ENCODE measurements at places on chromosomes 1 and 21. TPM values are rescaled to one million over a fixed set of nuclear protein-coding genes. Genes with fewer than 3 reads are reported as not detected.

SELENON gene
- total RNA-seq: 15.6 TPM

DNA sequence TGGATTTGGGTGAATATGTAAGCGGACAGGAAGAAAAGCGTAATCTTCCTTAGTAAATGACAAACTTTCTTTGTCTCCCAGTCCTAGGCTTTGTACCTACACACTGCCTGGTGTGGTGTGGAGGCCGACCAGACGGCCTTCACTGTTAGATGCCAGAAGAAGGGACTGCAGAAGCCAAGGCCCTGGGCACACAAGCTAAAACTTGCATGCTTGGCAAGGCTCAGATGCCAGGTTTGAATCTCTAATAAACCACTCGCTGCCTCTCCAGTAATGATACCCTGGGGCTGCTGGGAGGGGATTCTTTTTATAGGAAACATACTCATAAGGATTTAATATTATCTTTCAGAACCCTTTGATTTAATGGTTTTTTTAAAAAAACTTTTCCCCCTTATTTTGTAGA, 263.8 kb downstream of the PTPRC start:
- H3K4me1 ChIP-seq: peaks cover 30% of the 10 kb centered on the region
- DNase-seq: no peak
- H3K27me3 ChIP-seq: no peaks in the 10 kb centered on the region
- H3K4me3 ChIP-seq: no peak overlapping the region
- peaks cover 21% of the 10 kb centered on the region for H3K36me3 ChIP-seq

GRCh38 chr1:168568346-168568745, 8.1 kb upstream of the XCL1 start:
- no peaks in the 10 kb centered on the region for H3K27me3 ChIP-seq
- peaks cover 10% of the 10 kb centered on the region for H3K4me1 ChIP-seq
- no peak overlapping the region for H3K4me3 ChIP-seq
- H3K36me3 ChIP-seq: no peaks in the 10 kb centered on the region

CDA gene
- total RNA-seq: not detected

KCNK1 gene
- not detected for total RNA-seq

OR10J1 gene
- not detected for total RNA-seq

DNA sequence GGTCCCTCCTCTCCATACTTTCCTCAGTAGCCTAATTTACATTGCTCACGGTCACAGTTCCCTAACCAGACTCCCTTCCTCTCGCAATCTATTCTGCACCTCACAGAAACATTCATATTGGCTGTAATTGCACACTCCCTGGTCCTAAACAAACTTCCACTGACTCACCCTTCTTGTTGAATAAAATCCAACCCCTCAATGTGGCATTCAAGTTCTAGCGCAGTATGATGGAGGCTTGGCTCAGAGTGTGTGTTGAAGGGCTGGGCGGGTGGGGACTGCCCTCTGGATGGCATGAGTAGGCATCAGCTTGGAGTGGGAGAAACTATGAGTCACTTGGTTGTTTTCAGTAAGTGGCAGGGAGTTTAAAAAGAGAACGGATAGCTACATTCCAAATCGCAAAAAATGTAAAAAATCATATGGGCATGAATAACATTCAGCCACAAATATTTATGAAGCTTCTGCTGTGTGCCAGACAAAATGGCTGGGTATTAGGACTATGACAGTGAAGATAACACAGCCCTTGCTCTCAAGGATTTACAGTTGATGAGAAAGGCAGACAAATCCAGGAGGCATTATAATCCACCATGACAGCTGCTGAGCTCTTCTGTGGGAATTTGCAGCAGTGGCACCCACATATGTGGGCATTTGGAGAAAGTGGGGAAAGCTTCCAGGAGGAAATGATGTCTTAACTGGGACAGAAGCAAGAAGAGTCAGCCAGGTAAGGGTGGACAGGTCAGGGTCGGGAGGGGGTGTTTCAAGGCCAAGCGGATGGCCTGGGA, 42.2 kb upstream of the LYST start:
- no peak for DNase-seq
- no peaks in the 10 kb centered on the region for H3K27me3 ChIP-seq
- H3K4me3 ChIP-seq: no peak overlapping the region
- peaks cover 19% of the 10 kb centered on the region for H3K4me1 ChIP-seq
- H3K36me3 ChIP-seq: no peaks in the 10 kb centered on the region

DNA sequence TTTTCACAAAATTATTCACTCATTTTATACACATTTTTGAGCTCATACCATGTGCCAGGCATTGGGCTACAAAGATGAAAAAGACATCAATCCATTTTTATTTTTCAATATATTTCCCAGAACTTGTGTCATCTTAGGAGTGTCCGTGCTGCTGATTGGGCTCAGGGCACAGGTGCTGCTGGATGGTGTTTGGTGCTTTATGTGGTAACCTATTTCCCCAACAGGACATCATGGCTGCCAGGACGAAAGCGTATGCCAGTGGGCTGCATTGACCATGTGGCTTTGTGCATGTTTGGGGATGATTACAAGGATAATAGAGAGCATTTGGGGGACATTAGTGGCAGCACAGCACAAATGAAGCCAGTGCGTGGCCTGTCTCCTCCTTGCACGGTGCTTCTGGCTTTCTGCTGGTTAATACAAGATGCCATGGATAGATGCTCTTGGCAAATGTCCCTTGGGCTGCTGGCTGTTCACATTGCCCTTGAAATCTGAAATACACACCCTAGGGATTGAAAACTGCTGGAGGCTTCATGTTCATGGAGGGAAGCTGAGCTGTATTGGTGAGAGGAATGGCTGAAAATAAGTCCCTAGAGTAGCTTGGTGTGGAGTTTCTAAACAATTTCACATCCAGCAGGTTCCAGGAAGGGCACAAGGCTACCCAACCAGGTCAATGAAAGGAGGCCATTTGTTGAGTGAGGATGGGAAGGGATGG, 52.3 kb downstream of the TENT5C start:
- no peak for DNase-seq
- peaks cover 67% of the 10 kb centered on the region for H3K27me3 ChIP-seq
- H3K27ac ChIP-seq: peak overlapping the region; percentile 14
- peaks cover 91% of the 10 kb centered on the region for H3K4me1 ChIP-seq
- no peak overlapping the region for H3K4me3 ChIP-seq

DNA sequence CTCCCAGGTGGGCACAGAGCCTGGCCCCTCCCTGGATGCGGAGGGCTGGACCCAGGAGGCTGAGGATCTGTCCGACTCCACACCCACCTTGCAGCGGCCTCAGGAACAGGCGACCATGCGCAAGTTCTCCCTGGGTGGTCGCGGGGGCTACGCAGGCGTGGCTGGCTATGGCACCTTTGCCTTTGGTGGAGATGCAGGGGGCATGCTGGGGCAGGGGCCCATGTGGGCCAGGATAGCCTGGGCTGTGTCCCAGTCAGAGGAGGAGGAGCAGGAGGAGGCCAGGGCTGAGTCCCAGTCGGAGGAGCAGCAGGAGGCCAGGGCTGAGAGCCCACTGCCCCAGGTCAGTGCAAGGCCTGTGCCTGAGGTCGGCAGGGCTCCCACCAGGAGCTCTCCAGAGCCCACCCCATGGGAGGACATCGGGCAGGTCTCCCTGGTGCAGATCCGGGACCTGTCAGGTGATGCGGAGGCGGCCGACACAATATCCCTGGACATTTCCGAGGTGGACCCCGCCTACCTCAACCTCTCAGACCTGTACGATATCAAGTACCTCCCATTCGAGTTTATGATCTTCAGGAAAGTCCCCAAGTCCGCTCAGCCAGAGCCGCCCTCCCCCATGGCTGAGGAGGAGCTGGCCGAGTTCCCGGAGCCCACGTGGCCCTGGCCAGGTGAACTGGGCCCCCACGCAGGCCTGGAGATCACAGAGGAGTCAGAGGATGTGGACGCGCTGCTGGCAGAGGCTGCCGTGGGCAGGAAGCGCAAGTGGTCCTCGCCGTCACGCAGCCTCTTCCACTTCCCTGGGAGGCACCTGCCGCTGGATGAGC, 34.2 kb downstream of the TRIM11 start:
- H3K27ac ChIP-seq: no peak overlapping the region
- no peak for DNase-seq
- H3K4me1 ChIP-seq: no peaks in the 10 kb centered on the region

- no peaks in the 10 kb centered on the region for H3K4me1 ChIP-seq
- H3K27me3 ChIP-seq: peaks cover 27% of the 10 kb centered on the region
- H3K4me3 ChIP-seq: no peak overlapping the region
- no peaks in the 10 kb centered on the region for H3K36me3 ChIP-seq
- DNase-seq: no peak
Measured at GRCh38 chr1:3181956-3182355, 113.0 kb downstream of the PRDM16 start.

DENND2D gene
- total RNA-seq: 203 TPM

GBP5 gene
- total RNA-seq: 186 TPM

KRTAP10-9 gene
- total RNA-seq: not detected

CNR2 gene
- total RNA-seq: 0.16 TPM

SFN gene
- total RNA-seq: 0.43 TPM

OR14K1 gene
- total RNA-seq: not detected

- no peak overlapping the region for H3K27ac ChIP-seq
- no peaks in the 10 kb centered on the region for H3K36me3 ChIP-seq
- DNase-seq: no peak
- no peak overlapping the region for H3K4me3 ChIP-seq
- no peaks in the 10 kb centered on the region for H3K27me3 ChIP-seq
- no peaks in the 10 kb centered on the region for H3K4me1 ChIP-seq
Measured at GRCh38 chr21:17085707-17086106, 427.1 kb upstream of the CXADR start.

DNA sequence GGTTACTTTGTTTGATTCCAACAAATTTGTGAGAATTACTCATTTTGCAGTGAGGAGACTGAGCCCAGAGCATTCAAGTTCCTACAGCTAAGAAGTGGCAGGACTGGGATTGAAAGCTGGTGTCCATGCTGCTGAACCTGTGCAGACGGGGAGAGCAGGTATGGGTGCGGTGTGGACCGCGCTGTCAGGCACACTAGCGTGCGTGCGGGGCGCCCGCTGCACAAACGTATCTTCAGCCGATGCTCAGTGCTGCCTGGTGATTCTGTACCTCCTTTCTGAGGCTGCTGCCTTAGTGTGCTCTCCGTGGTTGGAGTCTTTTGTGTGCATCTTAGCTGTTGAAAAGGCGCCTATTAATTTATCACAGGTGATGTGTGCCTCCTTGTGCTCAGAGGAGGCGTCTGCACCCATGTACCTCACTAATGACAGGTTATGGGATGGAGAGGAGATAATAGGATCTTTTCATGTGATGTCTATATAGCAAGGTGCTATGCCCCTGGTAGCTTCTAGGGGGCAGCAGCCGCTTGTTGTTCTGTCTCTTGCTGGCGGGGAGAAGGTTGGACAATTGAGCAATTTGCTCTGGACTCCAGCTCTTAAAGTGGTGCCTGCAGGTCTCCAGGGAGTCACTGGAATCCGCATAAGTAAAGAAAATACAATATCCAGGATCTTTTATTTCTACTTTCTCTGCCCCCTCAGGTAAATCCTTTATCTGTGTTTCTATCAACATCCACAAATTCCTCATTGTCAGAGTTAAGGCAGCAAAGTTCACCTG, 32.5 kb downstream of the PEX14 start:
- no peaks in the 10 kb centered on the region for H3K27me3 ChIP-seq
- H3K36me3 ChIP-seq: no peaks in the 10 kb centered on the region
- peak; percentile 35 for DNase-seq

DNA sequence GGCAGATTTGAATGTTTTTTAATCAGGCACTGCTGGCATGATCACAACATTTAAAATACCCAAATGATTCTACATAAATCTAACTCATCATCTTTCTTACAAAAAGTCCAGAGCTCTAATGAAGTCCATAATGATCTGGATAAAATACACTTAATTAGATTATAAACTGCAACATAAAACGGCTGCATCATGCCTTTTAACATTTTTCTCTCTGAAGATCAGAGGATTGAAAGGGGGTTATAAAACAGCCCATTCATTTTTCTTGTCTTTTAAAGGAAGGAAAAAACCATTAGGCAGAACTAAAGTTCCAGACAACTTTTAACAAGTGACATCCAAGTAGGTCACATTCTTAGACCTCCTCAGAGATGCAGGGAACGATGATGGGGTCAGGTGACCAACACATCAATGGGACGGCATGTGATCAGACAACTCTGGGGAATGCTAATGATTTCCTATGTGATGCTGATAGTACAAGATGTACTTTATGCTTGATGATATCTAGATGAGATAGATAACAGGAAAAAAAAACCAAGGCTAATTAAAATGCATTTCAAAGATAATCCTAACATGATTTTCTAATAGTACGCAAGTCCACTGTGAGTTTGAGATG, 455.1 kb downstream of the SMYD3 start:
- no peak overlapping the region for H3K27ac ChIP-seq
- peaks cover 18% of the 10 kb centered on the region for H3K36me3 ChIP-seq
- no peaks in the 10 kb centered on the region for H3K4me1 ChIP-seq
- no peaks in the 10 kb centered on the region for H3K27me3 ChIP-seq

GRCh38 chr1:76713535-76713934, 153.7 kb upstream of the ST6GALNAC5 start:
- H3K4me3 ChIP-seq: no peak overlapping the region
- H3K36me3 ChIP-seq: no peaks in the 10 kb centered on the region
- H3K4me1 ChIP-seq: peaks cover 10% of the 10 kb centered on the region
- DNase-seq: peak; percentile 2
- no peak overlapping the region for H3K27ac ChIP-seq
- H3K27me3 ChIP-seq: peaks cover 40% of the 10 kb centered on the region

GRCh38 chr21:34636961-34637360, 22.0 kb upstream of the RCAN1 start:
- H3K4me1 ChIP-seq: peaks cover 18% of the 10 kb centered on the region
- peaks cover 7% of the 10 kb centered on the region for H3K27me3 ChIP-seq
- no peak for DNase-seq
- no peak overlapping the region for H3K4me3 ChIP-seq
- no peaks in the 10 kb centered on the region for H3K36me3 ChIP-seq
- no peak overlapping the region for H3K27ac ChIP-seq

DNA sequence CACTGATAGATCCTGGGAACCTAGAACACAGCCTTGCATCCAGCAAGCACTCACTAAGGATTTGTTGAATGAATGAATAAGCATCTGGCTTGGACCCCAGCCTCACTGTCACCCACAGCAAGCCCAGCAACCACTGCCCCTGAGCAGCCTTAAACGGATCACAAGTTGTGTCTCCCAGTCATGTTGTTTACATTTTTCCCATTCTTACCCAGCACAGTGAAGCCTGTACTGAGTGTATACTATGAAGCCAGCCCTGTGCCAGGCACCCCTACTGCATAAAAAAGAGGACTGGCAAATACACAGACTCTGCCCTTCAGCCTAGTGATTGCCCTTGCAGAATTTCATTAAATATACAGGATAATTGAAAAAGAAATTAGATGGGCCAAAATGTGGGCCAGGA, 30.2 kb downstream of the RRAGC start:
- H3K27ac ChIP-seq: no peak overlapping the region
- DNase-seq: no peak
- H3K36me3 ChIP-seq: no peaks in the 10 kb centered on the region
- H3K4me1 ChIP-seq: no peaks in the 10 kb centered on the region
- H3K4me3 ChIP-seq: no peak overlapping the region
- peaks cover 33% of the 10 kb centered on the region for H3K27me3 ChIP-seq

GJA9 gene
- total RNA-seq: not detected
